Activated CD4-positive, alpha-beta memory T cell treated with anti-CD3 and anti-CD28 coated beads, Interleukin-2, amount 10 ng/mL, durations not matched to agents 7 days and 5 days (primary cell): ENCODE measurements at places on chromosomes 16 and 17.

DNA sequence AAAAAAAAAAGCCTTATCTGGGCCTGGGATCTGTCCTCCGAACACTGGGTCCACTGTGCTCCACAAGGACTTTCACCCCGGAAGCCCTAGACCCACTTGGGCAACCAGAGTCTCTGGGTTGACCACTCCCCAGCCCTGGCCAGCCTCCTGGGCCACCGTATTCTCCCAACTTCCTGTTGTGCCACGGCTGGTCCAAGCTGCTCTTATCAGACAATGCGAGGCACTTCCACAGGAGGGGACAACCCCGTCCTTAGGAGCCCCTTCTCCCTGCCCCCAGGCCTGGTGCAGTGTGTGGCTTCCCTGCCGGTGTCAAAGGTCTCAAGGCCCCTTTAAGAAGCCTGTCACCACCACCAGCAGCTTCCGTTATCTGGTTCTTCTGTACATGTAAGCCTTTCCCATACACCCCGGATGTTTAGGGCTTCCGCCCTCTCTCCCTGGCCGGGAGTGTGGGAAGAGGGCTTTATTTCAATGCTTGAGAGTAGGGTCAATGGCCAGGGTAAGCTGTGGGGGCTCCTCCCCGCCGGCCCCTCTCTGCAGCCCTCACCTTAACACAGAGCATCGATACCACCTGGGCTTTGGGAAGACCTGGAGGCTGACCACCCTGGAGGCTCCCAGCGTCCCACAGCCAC is 313.0 kb downstream of the SEC14L1 start:
- DNase-seq: peak; percentile 73

DNA sequence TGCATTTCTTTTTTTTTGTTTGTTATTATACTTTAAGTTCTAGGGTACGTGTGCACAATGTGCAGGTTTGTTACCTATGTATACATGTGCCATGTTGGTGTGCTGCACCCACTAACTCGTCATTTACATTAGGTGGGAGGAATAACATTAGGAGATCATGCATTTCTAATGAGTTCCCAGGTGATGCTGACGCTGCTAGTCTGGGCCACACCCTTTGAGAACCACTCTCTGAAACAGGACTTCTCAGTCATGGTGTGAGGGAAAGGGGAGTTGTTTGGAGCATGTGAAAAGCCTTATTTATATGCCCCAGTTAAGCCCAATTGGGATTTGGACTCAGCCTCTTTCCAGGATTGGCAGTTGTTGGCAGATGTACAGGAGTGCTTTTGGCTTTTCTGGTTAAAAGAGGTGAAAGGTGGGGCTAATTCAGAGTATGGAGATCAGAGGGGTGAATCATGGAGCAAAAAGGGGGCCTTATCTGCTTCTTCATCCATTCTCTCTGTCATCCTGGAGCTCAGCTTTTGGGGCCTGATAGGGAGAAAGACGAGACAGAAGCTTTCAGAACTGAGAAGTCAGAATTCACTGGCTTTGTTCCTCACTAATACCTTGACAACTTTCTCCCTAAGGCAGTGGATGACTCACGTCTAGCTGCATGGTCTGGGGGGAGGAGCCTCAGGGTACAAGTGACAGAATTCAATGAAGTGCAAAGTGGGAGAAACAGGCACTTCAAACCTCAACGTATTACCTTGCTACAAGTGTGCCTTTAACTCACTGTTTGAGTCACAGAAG is 180.0 kb upstream of the CACNG3 start:
- peak; percentile 26 for DNase-seq

- no peak for DNase-seq
Observed at GRCh38 chr17:50265690-50266315, 8.5 kb upstream of the TMEM92 start.

DNA sequence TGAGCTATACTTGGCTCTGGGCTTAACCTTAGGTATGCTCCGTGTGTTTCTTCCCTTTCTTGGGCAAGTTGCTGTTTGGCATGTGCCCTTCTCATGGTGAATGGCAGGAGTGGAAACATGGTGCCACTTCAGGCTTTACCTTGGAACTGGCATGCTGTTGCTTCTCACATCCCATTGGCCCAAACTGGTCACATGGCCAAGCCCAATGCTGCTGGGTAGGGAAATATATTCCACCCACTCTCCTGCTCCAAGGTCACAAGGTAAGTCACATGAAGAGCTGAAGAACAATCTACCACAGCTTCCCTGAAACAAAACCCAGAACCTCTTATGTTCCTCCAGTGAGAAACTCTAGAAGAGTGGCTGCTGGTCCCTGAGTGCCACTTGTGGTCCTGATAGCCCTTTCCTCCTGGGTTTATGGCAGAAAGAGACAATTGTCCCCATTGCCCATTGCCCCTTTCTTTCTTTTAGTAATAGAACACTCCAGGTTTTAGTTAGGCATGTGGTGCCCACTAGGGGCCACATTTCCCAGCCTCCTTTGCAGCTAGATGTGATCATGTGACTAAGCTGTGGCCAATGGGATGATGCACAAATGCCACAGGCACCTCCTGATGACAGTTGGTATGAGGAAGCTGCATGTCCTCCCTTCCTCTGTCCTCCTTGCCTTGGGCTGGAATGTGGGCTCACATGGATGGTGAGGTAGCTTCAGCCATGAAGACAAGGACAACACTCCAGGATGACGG is 50.3 kb downstream of the MEOX1 start:
- no peak for DNase-seq
